A172 (cell line): ENCODE measurements at places on chromosomes 12 and 14. TPM values are rescaled to one million over a fixed set of nuclear protein-coding genes. Genes with fewer than 3 reads are reported as not detected.

GRCh38 chr14:102279688-102280348 is 25.1 kb downstream of the MOK start:
- peak; percentile 85 for DNase-seq

- DNase-seq, result no peak
Measured at GRCh38 chr14:87184180-87184579, 808.8 kb downstream of the GALC start.

GRCh38 chr14:101196795-101197590 is 293.5 kb upstream of the RTL1 start:
- DNase-seq, result no peak

Gene SPIC
- not detected in 2 replicates for total RNA-seq
